ENCODE measurements at places on chromosomes 4 and X.

DNA sequence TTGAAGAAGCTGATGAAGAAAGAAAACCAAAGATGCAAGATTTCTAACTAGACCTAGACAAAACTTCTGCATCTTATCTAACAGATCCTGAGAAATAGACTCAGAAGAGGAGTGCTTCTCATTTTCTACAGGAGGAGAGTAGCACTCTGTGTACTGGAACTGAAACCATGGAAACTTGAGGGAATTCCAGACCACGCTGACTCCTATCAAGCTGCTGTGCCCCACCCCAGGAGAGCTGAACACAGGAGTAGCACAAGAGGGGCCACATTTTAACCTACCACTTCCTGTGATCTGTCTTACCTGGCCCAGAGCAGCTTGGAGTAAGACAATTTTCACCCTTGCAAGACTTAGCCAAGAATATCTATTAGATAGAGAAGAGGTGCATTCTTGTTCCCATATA lies 248.9 kb downstream of the SCFD2 start:
- no peak for DNase-seq

GRCh38 chrX:56789518-56790070 lies 60.6 kb downstream of the NBDY start:
- DNase-seq = no peak

DNA sequence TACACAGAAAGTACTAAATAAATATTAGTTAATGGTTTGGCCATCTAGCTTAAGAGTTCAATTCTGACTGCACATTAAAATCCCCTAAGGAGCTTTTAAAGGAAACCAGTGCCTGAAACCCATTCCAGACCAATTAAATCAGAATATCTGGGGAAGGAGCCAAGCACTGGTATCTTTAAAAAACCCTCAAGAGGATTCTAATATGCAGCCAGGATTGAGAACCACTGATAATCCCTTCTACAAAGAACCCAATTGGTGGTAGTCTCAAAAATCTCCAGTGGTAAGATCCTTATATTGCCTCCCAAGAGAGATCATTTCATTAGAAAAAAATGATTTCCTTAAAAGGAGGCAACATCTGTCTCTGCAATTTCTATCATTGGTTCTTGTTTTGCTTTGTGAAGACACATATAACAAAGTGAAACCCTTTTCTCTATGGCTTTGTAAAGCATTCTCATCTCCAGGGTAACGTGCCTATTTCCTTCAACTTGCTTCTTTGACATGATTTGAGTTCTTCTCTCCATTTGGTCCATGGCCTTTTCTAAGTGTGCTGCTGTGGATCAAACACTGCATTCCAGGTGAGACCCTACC lies 3.5 kb downstream of the GPR34 start:
- no peak for DNase-seq

- no peak for DNase-seq
Observed at GRCh38 chr4:13202701-13203100, 281.4 kb downstream of the RAB28 start.

DNA sequence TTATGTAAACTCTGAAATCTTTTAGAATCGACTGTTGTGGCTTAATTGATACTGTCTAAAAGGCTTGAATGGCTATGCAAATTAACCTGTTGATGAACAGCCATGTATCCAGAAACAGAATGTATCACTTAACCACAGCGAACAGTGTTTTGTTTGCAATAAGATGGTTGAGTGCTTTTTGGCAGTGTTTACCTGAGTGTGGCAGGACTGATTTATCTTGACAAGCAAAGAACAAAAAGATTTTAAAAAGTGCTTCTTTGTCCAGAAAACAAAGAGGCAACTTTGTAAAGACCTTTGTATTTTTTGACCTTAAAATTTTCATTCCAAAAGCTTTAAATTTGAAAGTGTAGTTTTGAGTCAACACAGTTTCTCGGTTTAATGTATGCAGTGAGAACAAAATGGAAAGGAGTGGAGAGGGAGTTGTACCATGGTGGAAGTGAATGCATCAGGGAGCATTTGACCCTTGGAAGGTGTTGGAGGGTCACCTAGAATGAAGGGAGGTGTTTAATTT lies 18.0 kb downstream of the ARHGAP10 start:
- DNase-seq = no peak
